Esophagus squamous epithelium (tissue), 5 donors: ENCODE measurements at places on chromosomes 3 and 15.

- no peak for DNase-seq
Observed at GRCh38 chr3:6717026-6717943, 143.6 kb upstream of the GRM7 start.

- no peak for DNase-seq
Observed at GRCh38 chr3:188978421-188979171, 193.2 kb upstream of the TPRG1 start.

- no peak for DNase-seq
Observed at GRCh38 chr3:61451841-61452240, 109.5 kb upstream of the PTPRG start.

DNA sequence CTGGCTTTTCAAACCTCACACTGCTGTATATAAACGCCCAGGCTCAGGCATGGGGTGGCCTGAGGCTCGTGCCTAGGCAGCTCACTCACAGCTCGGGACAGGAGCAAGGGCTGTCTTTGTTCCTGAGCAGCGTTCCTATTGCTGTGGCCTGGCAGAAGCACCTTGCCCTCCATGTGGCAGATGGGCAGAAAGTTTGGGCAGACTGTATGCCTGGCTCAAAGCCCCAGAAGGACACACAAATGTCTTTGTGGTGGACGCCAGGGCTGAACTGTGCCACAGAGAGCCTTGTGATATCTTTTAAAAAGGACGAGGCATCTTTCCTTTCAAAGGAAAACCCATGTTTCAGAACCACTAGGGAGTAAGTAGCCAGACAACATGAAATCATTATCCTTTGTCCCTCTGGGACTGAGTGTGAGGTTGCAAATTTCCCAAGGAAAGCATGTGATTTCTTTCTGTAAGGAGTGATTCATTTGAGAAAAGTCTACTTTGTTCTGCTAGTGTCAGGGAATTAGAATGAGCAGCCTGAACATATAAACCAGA is 29.3 kb upstream of the UBE2E1 start:
- DNase-seq = no peak

- no peak for DNase-seq
Observed at GRCh38 chr3:197151580-197151979, 122.0 kb upstream of the MELTF start.

DNA sequence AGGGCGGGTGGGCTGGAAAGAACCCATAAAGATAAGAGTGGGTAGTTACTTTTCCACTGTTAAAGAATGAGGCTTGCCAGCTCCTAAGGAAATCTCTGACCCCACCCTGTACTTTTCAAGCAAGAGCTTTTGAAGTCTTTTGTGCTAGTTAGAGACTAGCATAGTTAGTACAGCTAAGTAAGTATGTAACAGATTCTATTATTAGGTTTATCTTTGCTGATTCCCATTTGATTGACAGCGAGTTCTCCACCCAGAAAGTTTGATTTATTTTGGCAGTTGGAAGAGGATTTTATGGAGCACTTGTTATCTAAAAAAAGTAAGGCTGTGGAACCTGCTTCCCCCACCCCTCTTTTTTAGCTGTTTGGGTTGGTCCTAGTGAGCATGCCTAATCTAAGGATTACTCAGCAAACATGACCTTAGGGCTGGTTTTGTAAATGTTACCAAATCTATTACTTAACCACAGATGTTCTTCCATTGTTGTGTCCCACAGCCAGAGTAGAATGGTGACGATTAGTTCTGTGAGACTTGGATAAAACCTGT is 57.6 kb downstream of the FNDC3B start:
- DNase-seq = no peak

- DNase-seq = no peak
Observed at GRCh38 chr3:140081887-140082286, 146.9 kb downstream of the CLSTN2 start.

GRCh38 chr15:28117432-28117990 is 18.4 kb upstream of the OCA2 start:
- DNase-seq = no peak

GRCh38 chr15:48449734-48450133 is 118.5 kb downstream of the DUT start:
- DNase-seq = no peak
